ENCODE measurements at places on chromosomes 5 and 9. TPM values are rescaled to one million over a fixed set of nuclear protein-coding genes. Genes with fewer than 3 reads are reported as not detected.

- H3K27me3 ChIP-seq: no peaks in the 10 kb centered on the region
- H3K27ac ChIP-seq: no peak overlapping the region
- DNase-seq: peak; percentile 78
- no peaks in the 10 kb centered on the region for H3K36me3 ChIP-seq
Observed at GRCh38 chr5:60196385-60197113, 303.0 kb upstream of the PDE4D start.

DNA sequence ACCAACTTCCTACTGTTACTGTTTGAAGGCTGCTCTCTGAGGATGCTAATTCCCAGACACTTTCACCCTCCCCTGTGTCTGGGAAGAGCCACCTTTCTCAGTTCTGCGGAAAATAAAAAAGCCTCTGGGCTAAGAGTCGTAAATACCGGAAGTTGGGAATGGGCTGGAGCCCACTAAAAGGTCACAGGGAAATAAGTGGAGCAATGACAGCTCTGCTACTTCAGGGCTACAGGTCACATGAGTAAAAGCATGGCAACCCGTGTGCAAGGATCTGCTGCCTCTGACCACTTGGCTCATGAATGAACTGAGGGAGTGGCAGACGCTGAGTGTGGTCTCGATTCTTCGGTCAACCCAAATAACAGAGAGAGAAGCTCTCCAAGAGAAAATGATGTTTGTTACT, 25.8 kb upstream of the ATP6V1G1 start:
- no peaks in the 10 kb centered on the region for H3K27me3 ChIP-seq
- no peak overlapping the region for H3K27ac ChIP-seq
- no peaks in the 10 kb centered on the region for H3K4me1 ChIP-seq
- no peak overlapping the region for H3K4me3 ChIP-seq
- no peak for DNase-seq
- H3K36me3 ChIP-seq: no peaks in the 10 kb centered on the region

The SV2C gene
- 0.55 TPM for total RNA-seq

DNA sequence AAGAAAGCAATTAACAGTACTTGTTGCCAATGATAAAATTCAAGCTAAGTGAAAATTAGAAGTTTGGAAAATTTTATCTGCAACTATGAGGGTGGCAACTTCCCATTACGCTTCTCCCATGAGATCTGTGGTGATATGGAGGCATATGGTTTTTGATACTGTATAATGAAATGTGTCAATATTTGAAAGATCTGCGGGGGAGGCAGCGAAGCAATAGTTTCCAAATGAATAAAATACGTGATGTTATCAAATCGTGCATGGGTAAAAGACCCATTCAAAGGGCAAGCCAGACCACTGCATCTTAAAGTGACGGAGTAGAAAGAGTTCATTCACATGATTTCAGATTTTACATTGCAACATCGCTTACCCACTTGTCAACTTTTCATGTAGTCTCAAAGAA, 20.9 kb upstream of the BOD1 start:
- H3K36me3 ChIP-seq: no peaks in the 10 kb centered on the region
- DNase-seq: no peak
- H3K4me1 ChIP-seq: no peaks in the 10 kb centered on the region
- no peak overlapping the region for H3K27ac ChIP-seq
- no peaks in the 10 kb centered on the region for H3K27me3 ChIP-seq

DNA sequence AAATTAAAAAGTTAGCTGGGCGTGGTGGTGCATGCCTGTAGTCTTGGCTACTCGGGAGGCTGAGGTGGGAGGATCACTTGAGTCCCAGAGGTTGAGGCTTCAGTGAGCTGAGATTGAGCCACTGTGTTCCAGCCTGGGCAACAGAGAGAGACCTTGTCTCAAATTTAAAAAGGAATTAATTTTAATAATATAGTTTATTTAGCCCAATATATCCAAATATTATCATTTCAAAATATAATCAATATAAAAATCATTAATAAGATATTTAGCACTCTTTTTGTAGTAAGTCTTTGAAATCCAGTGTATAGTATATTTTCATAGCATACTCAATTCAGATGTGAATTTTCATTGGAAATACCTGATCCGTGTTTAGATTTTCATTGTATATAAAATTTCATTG, 43.2 kb upstream of the ORM1 start:
- H3K4me3 ChIP-seq: no peak overlapping the region
- no peaks in the 10 kb centered on the region for H3K4me1 ChIP-seq
- no peak overlapping the region for H3K27ac ChIP-seq
- no peaks in the 10 kb centered on the region for H3K27me3 ChIP-seq
- DNase-seq: peak; percentile 37

DNA sequence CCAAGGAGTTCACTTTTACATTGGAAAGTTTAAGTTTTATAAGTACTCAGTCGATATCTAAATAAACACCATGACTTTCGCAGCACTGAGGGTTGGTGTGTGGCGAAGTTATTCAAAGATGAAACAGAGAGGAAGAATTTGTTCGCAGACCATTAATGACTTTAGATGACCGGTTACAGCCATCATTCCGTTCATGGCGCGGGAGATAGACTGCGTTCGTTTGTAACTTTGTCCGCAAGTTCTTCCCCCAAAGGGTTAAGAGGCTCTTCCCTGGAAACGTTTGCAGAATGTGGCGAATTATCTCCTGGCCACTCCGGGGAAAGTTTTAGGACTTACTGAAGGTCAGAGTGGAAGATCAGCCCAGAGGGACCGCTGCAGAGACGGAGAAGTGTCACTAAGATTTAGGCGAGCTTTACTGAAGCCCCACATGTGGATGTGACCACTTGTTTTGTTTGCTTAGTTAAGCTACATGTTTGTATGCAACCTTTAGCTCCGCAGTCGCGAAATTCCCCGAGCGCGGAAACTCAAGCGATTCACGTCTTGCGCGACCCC, 2.2 kb upstream of the FOXD1 start:
- H3K4me1 ChIP-seq: no peaks in the 10 kb centered on the region
- H3K36me3 ChIP-seq: no peaks in the 10 kb centered on the region
- peaks cover 76% of the 10 kb centered on the region for H3K27me3 ChIP-seq
- no peak for DNase-seq
- H3K4me3 ChIP-seq: no peak overlapping the region

The PDGFRB gene
- 104 TPM for total RNA-seq

The LAMC3 gene
- total RNA-seq: 0.14 TPM

The CATSPER3 gene
- not detected for total RNA-seq

The EGR1 gene
- 36.6 TPM for total RNA-seq

GRCh38 chr5:73136055-73136562, 15.7 kb downstream of the TMEM171 start:
- H3K27ac ChIP-seq: no peak overlapping the region
- no peaks in the 10 kb centered on the region for H3K27me3 ChIP-seq
- no peak overlapping the region for H3K4me3 ChIP-seq
- H3K4me1 ChIP-seq: no peaks in the 10 kb centered on the region

GRCh38 chr5:58615972-58616371, 33.1 kb downstream of the RAB3C start:
- H3K36me3 ChIP-seq: no peaks in the 10 kb centered on the region
- no peaks in the 10 kb centered on the region for H3K4me1 ChIP-seq
- no peak overlapping the region for H3K27ac ChIP-seq
- H3K4me3 ChIP-seq: no peak overlapping the region
